ENCODE measurements at places on chromosomes 2 and 18. TPM values are rescaled to one million over a fixed set of nuclear protein-coding genes. Genes with fewer than 3 reads are reported as not detected.

The GPR39 gene
- total RNA-seq, result 0.23 TPM

The GCC2 gene
- 25.3 TPM for total RNA-seq

The SLC5A7 gene
- total RNA-seq, result not detected

The GCA gene
- total RNA-seq, result 26.7 TPM

The RAB6C gene
- total RNA-seq, result not detected

The TBR1 gene
- not detected for total RNA-seq

The NPC1 gene
- 25.5 TPM for total RNA-seq

The RGPD4 gene
- not detected for total RNA-seq

GRCh38 chr2:46438794-46439193 is 40.6 kb upstream of the TMEM247 start:
- DNase-seq, result no peak

DNA sequence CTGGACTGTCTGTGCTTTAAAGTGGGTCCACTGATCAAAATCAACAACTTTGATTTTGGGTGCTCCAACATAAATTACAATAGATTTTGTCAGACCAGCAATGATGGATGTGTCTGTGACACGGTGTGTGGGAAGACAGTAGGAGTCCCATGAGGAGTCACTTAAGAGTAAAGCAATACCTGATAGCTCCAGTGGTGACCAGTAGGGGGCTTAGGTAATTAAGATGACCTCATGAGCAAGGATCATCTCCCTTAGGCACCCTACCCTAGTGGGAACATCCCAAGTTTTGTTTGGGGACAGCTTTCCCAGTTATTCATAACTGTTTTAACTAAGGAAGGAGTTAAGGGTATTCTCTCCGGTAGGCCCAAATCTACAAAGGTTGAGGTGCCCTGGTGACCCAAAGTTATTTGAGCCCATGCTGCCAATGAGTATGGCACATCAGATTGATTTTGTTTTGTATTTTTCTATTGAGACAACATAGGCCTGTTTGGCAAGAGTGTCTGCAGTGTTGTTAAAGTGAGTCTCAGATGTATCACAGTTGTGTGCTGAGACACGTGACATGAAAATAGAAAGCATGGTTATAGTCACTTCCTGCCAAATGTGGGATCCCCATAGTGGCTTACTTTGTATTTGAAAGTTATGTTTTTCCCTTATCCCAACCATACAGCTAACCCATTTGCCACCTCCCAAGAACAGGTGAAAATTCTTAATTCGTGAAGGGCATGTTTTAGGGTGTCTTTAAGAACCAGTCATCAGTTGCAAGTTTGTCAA is 1337.6 kb upstream of the SLC39A10 start:
- DNase-seq, result no peak

DNA sequence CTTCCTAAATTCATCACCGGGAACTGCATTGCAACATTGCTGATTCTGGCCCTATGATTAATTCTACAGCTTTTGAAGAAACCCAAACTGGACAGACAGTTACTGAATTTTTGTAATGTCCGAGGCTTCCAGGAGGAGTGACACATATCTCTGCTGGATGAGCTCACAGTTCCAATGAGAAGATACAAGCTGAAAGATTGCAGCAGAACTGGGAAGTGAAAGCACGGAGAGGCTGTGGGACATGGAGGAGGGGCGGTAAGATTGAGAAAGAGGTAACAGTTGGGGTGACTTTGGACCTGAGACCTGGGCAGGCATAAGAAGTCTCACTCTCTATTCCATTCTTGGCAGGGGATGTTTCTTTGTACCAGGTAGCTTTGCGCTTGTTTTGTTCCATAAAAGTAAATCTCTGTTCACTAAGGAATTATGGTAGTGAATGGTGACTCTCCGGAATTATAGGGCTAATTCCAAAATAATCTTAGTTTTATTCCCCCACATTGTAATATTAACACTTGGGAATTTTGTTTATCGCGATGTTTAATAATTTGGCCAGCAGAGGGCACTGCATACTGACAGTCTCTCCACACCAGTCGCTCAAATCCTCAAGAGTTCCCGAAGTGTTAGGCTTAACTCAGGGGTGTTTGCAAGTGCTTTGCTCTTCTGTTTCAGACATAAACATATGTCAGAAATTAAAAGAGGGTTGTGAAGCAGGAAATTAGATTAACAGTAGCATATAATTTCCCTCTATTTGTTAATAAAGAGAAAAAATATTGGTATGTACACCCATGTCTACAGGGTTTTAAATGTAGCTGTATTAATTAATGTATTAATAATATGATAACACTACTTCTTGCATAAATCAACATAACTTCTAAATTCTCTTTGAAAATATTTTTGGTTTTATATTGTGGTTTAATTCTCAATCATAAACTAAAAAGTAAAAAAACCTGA is 201.4 kb downstream of the SOCS6 start:
- DNase-seq, result no peak

DNA sequence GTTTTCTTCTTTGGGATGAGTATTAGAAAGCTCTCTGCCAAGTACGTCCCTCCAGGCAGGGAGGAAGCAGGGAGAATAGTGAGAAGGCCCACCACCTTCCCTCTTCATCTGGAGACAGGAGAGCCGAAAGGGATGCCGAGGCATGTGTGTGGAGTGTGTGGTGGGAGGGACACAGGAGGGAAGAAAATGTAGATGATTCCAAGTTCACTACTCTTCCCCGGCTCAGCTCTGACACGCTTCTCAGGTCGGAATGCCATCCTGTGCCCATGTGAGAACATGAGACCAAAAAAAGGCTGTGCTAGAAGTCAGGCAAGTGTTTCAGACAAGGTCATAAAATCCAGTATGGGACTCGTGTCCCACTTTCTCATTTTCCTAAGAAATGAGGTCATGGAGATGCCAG is 47.4 kb downstream of the GYPC start:
- no peak for DNase-seq

DNA sequence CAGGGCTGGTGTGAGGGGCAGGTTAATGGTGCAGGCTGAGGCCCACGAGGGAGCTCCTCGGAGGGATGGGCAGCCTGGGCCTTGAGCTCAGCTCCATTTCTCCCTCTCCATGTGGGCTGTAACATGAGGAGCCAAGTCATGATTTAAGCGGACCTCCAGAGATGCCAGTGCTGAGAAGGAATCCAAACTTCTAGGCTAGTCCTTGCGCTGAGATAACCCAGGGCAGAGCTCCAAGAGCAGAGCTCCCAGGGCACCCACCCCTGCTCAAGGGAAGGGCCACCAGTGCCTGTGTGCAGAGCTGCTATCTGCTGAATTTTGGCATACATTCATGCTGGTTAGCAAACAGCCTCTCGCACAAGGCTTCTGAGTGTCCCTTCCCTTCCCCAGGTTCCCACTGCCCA is 95.1 kb downstream of the MRO start:
- DNase-seq, result no peak

DNA sequence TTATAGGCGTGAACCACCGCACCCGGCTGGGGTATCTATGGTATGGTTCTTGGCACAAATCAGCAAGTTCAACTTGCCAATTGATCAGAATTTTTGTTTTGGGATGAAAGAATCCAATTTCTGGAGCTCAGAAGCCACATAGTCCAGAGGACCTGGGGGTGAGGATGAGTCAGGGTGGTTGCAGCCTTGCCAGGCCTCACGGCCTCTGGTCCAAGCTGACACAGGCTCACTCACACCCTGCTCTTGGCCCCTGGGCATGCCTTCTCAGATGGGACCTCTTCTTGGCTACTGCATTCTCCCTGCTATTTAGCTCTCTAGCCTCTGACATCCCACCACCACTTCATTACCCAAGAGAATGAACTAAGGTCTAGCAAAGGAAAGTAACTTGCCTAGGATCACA is 16.3 kb downstream of the CAPG start:
- DNase-seq, result no peak

GRCh38 chr18:55275039-55275901 is 312.7 kb downstream of the TCF4 start:
- DNase-seq, result no peak

DNA sequence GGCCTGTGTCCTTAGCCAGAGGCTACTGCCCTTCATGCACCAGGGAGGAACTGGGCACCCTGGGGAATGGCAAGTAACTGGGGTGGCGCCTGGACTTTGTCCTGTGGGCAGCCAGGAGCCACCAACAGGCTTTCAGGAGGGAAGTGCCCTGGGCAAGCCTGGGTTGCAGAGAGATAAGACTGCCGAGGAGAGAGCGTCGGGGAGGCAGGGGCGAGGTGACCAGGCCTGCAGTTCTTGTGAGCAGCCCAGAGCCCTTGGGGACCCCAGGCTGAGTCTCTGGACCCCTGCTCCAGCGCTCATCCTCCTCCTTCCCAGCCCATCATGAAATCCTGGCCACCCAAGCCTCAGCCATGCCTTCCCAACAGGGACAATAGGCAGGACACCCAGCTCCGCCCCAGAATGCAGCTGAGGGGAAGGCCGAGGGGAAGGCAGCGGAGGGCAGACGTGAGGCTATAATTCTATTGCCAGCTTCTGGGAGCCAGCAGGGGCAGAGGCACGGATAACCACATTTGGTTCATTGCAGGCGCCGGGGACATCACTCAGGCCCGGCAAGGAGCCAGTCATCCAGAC is 25.1 kb downstream of the ADRA2B start:
- DNase-seq, result no peak

- no peak for DNase-seq
Observed at GRCh38 chr2:199458806-199459285, 1.1 kb upstream of the SATB2 start.

GRCh38 chr2:237723602-237724001 is 75.0 kb upstream of the RBM44 start:
- no peak for DNase-seq

DNA sequence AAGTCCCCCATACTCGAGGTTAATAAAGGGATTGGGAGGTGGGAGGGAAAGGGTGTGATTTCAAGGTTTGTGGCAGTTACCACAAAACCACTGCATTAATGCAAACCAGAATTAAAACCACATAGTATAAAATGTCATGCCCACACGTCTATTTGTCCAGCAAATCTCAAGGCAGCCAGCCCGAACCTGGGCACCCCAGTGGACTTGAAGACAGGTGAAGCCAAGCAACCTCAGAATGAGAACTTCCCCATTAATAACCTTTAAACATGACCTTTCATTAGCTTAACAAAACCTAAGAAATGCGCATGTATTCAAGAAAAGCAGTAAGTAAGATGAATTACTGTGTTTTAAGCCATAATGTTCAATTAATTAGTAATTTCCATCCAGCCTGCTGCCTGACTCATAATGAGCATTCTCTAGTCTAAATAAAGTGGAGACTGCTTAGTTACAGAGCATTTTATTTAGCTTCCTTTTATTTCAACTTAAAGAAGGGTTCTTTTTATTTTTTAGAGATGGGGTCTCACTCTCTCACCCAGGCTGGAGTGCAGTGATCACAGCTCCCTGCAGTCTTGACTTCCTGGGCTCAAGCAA is 229.6 kb downstream of the FAM210A start:
- no peak for DNase-seq

GRCh38 chr2:20650393-20650876 is 463 bp downstream of the HS1BP3 start:
- DNase-seq, result no peak

GRCh38 chr2:46814160-46814961 is 101.2 kb downstream of the MCFD2 start:
- DNase-seq, result no peak

DNA sequence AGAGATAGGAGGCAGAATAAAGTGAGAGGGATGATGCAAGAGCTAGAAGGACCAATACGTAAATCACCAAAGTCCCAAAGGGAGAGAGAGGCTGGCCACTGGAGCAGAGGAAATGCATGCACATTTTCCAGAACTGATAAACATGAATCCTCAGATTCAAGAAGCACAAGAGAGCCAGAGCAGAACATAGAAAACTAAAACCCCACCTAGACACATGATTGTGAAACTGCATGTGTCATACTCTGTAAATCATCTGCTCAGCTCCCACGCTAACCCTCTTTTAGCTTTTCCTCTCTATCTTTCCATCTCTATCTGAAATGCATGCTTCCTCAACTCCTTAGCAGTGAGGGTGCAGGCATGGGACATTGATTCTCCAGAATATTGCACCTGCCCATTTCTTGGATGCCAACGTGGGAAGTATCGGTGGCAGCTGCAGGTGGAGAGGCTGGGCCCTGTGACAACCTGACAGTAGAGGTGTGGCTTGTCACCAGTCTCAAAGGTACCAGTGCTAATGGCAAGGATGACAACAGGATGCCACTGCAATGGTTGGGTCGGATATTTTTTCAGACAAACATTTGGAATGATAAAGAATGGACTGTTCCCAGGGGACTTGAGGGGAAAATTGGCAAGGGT is 89.3 kb upstream of the OTOS start:
- DNase-seq, result no peak

DNA sequence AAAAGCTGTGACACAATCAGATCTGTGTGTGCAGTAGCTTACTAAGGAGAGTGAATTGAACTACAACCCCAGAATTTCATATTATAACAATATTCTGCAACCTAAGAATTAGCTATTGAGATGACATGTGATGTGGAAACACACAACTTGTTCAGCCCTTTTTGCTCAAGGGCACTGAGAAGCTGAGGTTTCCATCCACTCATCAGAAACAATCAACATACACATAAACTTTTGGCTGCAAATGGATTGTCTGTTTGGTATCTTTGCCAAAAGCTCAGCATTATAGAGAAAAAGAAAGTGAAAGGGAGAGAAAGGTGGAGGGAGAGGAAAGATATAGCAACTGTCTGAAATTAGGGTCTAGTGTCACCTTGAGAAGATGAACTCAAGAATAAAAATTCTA is 117.2 kb upstream of the KLF7 start:
- no peak for DNase-seq

- DNase-seq, result no peak
Observed at GRCh38 chr2:204344119-204344518, 201.2 kb upstream of the PARD3B start.

DNA sequence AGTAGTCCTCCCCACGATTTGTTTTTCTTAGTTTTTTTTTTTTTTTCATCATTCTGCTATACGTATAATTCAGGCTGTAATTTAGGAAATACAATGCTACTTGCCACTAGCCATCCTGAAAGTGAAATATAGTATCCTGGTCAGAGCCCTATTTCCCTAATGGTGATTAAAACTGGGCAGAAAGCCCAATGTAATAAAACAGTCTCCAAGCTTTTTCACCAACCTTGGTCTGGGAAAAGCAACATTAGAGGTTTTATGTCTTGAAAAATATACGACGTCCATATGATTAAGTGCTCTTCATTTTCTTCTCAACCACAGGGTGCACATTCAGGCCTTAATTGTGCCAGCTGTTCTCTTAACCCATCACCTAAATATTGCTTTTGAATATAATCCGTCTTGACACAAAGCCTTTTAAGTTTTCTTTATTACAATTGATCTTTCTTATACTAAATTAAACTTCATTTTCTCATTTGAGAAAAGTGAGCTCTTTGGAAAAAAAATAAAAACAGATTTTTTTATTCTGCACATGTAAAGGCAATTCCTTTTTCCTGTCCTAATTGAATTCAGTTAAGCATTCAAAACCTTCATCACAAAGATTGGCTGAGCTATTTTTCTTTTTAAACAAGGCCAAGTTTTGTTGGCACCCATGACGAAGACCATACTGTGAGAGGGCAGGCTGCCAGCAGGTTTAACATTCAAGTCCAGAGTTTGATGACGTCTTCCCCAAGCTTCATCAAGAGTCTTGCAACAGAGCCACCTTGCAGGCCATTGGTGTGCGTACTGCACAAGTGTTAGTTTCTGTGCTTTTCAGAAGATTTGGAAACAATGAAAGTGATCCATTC is 52.7 kb downstream of the MAP2 start:
- no peak for DNase-seq

GRCh38 chr2:105880637-105881036 is 135.9 kb downstream of the NCK2 start:
- no peak for DNase-seq

All from GM12878 (cell line).